ENCODE measurements at places on chromosomes 5 and 9.
A peak's percentile ranks its signal among the peaks of the same experiment; 100 is the strongest.

DNA sequence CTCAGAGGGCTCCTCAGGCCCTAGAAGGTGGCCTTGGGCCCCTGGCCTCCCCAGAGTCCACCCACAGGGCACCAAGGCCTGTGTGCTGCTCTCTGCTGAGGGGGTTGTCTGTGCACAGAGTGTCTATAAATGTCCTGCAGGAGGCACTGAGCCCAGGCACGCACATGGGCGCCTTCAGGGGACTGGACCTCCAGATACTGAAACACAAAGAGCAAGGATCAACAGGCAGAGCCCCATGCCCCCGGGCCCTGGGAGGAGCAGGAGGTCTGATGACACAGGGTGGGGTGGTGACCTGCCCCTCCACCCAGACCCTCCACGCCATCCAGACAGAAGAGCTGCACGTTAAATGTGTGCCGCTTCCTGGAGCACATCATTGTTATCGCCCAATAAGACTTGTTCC, 64.6 kb upstream of the SIMC1 start:
- no peak for DNase-seq

DNA sequence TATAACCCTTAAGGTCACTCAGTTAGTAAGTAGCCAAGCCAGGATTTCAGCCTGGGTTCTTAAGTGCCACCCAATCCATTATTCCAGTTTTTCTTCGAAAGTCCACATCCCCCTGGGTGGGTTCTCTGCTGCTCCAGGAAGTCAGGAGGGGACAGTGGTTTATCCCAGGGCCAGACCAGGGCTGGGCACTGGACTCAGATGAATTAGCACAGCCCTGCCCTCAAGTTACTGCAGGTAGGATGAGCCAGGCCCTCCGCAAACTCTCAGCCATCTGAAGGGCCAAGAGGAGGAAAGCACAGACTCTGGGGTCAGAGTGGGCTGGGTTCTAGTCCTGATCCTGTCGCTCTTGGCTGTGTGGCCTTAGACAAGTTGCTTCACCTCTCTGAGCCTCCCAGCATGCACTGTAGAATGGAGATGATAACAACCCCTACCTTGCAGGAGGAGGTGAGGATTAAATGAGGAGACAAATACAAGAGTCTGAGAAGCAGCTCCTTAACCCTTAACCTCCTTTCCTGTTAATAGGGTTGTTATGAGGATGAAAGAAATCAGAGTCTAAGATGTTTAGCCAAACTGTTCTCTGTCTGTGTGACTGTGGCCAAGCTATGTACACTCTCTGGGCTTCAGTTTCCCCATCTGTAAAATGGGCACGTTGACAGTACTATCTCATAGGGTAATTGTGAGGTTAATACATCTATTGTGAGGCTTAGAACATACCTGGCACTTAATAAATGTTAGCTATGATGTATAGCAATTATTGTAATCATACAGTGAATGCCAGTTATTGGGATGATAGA, 6.8 kb upstream of the NEURL1B start:
- DNase-seq: no peak

GRCh38 chr9:112541685-112542084, 55.1 kb downstream of the KIAA1958 start:
- DNase-seq: no peak

- DNase-seq: no peak
Measured at GRCh38 chr9:128911529-128912035, 9.2 kb upstream of the PHYHD1 start.

GRCh38 chr5:141957367-141957996, 520 bp downstream of the PCDH12 start:
- DNase-seq: no peak

GRCh38 chr5:101435768-101436167, 532.7 kb upstream of the ST8SIA4 start:
- no peak for DNase-seq

DNA sequence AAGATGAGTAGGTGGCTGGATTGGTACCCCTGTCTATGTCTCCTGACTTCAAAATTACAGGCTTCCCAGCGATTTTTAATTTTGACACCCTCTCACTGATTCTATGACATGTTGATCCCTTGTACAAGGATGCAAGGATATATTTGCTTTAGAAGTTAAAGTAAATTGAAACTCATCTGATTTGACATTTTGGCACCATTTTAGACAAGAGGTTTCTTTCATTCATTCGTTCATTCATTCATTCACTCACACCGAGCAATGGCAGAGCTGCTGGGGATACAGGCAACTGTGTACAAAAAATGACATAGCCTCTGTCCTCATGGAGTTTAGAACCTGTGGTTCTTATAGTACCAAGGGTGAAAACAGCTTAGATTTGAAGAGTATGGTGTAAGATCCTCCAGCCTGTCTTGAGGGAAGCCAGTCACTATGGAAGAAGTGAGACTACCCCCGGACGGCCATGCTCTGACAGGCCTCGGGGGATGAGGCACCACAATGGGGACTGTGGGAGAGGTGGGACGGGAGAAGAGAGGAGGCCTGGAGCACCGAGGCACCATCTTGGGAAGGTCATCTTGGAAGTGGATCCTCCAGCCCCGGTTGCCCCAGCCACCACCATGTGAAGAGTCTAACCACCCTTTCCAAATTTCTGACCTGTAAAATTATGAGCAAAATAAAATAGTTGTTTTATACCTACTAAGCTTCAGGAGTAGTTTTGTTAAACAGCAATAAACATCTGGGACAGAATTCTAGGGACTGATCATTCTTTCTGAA, 16.2 kb downstream of the STC2 start:
- DNase-seq: no peak

- no peak for DNase-seq
Measured at GRCh38 chr5:35647712-35648111, 30.0 kb downstream of the SPEF2 start.

GRCh38 chr9:132383462-132383883, 23.2 kb downstream of the TTF1 start:
- no peak for DNase-seq

- no peak for DNase-seq
Measured at GRCh38 chr9:131867611-131868192, 127.8 kb upstream of the RAPGEF1 start.

GRCh38 chr5:173324115-173325001, 3.9 kb downstream of the STC2 start:
- DNase-seq: no peak

GRCh38 chr5:169767938-169768337, 130.9 kb downstream of the DOCK2 start:
- no peak for DNase-seq

DNA sequence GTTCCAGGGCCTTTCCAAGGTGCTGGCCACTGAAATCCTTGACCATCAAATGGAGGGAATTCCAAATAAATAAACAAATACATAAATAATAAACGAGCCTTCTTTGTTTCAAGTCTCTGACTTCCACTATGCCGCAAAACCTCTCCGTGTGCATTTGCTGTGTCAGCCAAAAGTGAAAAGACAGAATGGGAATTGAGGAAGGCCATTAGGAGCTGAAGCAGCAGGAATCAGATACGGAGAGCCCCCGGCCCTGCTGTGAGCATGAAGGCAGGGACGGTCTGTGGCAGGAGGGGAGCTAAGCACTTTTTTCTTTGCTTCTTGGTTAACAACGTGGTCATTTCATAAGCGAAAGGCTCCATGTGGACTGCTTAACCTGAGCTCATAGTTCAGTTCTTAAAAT, 26.1 kb downstream of the PLPPR1 start:
- DNase-seq: no peak

DNA sequence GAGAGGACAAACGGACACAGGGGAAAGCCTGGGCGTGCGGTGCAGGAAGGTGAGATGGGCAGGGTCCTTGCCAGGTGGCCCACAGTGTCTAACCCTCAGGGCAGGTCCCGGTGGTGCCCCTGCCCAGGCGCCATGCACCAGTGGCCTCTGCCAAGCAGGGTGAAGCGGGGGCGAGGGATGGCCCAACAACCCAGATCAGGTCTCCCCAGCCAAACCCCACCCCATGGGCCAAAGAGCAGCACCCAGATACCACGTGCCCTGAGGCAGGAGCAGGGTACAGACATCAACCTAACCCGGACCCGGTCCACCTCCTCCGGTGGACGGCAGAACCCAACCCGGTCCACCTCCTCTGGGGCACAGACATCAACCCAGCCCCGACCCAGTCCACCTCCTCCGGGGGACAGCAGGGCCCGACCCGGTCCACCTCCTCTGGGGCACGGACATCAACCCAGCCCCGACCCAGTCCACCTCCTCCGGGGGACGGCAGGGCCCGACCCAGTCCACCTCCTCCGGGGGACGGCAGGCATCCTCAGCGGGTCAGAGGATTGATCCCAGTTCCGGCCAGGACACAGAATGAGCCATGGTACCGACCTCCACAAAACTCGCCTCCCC, 12.8 kb downstream of the SLC12A7 start:
- DNase-seq: no peak

DNA sequence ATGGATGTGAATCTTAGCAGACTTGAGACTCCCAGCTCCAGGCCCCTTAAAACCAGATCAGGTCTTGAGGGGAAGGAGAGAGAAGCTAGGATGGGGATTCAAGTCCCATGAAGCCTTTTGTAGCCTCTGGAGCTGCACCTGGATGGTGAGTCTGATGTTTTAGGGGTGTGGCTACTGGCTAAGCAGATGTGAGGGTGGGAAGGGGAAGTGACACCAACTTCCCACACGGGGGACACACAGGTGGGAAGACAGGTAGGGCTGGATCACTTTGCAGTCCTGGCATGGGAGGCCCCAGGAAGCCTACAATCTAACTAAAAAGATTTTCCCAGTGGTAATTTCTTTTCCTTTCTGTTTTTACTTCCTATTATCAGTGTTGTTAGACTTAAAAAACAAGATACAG, 38.7 kb upstream of the UBAP2 start:
- no peak for DNase-seq

GRCh38 chr5:3787604-3788003, 192.0 kb downstream of the IRX1 start:
- DNase-seq: no peak

- no peak for DNase-seq
Measured at GRCh38 chr5:91486638-91487037, 103.5 kb upstream of the ARRDC3 start.

DNA sequence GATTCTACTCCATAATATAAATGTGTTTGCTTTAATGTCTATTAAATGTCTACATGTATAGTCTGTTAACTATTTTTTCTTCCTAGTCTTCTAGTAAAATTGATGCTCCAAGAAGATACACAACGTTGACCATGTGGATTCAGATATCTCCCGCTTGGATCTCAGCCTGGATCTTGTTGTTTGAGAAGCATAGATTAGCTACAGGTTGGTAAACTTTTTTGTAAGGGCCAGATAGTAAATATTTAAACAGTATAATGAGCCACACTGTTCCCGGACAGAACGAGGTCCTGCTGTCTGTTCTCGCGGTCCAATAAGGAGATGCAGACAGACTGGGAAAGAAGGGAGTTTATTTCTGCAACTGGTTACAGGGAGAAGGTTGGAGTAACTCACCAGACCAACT, 86.2 kb upstream of the IL12B start:
- DNase-seq: no peak

GRCh38 chr5:168696611-168697010, 117.4 kb upstream of the PANK3 start:
- DNase-seq: no peak

- DNase-seq: no peak
Measured at GRCh38 chr9:97529363-97530076, 28.1 kb downstream of the TMOD1 start.

GRCh38 chr9:134544388-134545214, 97.0 kb upstream of the COL5A1 start:
- no peak for DNase-seq

DNA sequence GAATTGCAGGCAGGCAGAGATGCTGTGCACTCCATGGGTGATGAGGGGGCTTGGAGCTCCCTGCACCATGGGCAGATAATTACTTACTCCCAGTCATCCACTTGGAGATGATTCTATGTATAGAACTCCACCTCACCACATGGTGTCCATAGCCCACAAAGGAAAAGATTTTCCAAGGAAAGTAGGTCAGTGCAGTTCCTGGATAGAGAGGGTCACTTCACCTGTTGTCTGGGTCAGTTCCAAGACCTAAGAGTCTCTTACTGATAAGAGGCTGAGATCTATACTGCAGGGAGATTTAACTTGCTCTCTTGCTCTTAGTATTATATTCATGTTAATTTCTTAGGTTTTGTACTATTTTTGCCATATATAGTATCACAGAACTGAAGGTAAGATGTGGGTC, 113.9 kb upstream of the BRINP1 start:
- no peak for DNase-seq

DNA sequence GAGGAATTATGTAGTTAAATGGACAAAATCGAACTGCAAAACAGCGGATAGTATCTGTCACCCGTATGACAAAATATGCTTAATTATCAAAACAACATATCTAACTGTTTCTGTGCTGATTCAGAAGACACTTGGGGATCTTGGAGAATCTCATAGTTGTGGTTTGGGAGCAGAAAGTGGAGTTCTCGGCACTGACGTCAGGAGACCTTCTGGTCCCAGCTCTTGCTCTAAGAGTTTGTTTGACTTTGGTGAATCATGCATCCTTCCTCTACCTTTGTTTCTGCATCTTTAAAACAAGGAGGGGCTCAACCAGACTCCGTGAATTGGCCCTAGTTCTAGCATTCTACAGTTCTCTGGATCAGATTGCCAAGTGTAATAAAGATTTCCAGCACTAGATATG, 37.0 kb upstream of the TAF1L start:
- DNase-seq: no peak

- no peak for DNase-seq
Measured at GRCh38 chr9:18910916-18911315, 122.1 kb downstream of the SAXO1 start.

GRCh38 chr5:103562453-103563157, at the start of gene NUDT12:
Gene NUDT12 (minus strand): TSS chr5:103562789. CDS start chr5:103560248, 2,541 bp downstream.
- DNase-seq: peak; percentile 5

DNA sequence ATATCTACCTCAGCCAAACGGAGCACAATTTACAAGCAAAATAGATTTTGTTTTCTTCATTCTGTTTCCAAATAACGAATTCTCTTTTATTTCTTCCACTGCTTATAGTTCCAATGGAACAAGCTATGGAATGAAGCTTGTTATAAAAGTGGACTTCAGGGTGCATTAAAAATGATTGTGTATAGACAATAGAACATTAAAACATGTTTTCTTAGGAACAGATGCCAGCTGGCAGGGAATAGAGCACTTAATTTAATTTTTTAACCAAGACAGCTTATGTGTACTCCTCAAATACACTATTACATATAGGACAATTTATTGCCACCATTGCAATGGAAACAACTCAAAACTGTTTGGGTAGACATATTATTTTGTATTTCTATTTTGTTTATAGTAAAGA, 860.1 kb upstream of the TYRP1 start:
- DNase-seq: no peak

GRCh38 chr9:137397675-137398423, 25.1 kb downstream of the EXD3 start:
- no peak for DNase-seq

DNA sequence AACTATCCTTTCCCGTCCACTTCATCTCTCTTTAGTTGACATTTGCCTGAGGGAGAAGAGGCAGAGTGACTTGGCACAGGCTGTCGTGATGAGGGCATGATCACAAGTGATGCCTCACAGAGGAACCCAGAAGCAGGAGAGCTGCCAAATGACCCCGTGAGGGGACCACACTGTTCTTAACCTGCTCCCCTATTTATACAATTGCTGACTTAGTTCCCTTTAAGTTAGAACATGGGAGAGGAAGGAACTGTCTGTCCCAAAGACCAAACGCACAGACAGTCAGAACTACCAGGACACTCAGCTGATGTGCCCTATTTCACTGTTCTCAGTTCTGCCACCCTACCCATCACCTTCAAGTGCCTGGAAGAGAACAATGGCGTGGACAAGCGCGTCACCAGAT, 73.7 kb downstream of the SLC1A3 start:
- DNase-seq: no peak

- no peak for DNase-seq
Measured at GRCh38 chr9:72443855-72444254, 77.6 kb upstream of the TMC1 start.

All from activated T-helper 9 cell treated with anti-CD3 and anti-CD28 coated beads, Interleukin-2, amount 50 U/mL, for 16 hours (primary cell).